ENCODE measurements at places on chromosomes 11 and 22.

GRCh38 chr11:114348200-114349191 is 51.8 kb downstream of the C11orf71 start:
- DNase-seq, result peak; percentile 88

GRCh38 chr11:33585586-33586209 is 114.9 kb downstream of the C11orf91 start:
- DNase-seq, result peak; percentile 23

DNA sequence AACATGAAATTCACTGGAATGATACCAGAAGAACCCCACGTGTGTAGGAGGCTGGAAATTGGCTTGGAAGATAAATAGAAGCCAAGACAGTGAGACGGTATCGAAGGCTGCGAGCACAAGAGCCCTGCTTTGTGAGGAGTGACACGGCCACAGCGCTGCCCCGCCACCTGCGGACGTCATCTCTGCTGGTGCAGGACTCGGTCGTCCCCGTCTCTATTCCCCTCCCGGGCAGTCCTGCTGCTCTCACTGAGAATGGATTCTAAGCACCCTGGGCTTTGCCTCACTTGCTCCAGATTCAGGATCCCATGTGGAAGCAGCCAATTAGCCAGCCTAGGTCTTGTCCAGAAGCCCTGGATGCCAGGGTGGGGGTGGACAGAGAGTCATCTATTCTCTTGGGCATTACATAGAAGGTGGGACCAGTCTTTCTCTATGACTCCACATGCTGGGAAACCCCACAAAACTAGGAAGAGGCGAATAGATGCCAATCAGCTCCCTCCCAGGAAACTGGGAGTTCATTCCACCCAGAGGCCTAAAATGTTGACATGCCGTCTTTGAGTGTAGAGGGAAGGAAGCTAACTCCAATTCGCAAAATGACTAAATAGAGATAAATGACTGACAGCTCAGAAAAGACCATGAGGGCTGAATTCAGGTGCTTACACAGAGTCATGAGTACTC is 25.1 kb downstream of the APOL3 start:
- no peak for DNase-seq

DNA sequence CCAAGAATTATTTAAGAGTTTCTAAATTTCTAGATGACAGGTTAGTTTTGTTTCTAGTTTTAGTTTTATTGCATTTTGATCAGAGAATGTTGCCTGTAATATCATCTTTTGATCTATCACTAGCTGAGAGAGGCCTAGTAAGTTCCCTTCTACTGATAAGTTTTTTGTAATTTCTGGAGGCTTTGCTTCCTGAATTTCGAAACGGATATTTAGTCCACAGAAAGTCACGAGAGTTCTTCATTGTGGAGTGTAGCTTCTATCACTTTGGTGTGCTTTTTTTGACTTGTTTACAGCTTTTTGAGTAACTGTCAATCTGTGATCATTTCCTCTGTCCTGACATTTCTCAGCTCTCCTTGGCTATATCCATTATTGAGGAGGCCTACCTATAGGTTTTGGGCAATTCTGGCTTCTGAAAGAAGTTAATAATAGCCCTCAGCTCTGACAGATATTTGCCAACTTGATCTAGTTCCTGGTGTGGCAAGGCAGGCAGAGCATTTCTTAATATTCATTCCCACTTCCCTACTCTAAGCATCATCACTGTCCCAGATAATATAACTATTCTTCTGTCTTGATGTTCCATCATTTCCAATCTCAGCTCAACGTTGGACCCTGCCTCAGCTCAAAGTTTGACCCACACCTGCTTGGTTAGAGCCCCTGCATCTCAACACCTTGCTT is 171.3 kb downstream of the BLID start:
- DNase-seq, result no peak

- DNase-seq, result peak; percentile 40
Observed at GRCh38 chr11:77776455-77776854, 44.1 kb downstream of the RSF1 start.

DNA sequence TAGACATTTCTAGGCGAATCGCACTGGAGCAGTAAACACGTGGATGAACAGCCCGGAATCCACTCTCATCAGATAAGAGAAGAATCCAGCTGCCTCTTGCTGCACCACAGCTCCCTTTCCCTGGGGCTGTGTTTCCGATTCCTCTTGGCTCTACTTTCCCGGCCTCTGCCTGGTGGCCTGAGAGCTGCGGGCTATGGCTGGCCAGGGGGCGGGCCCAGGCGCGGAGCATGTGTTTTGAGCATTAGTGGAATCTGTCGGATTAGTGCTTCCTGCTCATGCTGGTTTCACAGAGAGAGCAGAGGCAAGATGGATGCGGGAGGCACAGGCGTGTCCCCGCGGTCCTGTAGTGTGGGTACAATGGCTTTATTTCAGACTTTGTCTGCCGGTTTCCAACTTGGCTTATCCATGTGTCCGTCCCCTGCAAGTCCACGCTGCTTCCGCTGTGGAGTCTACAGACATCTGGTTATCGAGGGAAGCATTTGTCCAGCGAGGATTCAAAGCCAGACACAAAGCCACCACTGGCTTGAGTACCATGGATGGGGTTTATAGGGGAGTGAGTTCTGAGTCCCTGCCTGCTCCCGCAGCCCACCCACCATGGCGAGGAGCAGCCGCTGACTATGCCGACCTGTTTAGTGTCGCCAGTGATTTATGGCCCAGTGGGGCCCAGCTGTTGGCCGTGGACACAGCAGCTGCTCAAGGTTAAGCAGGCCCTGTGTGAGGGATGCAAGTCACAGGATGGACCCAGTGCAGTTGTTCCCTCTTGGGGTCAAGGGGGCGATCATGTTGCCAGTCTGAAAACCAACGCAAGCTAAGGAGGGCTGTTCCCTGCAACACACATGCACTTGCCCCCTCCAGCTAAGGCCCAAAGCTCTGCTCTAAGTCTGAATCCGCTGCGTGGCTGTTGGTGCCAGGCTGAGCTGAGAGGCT is 43.3 kb upstream of the EP300 start:
- DNase-seq, result peak; percentile 80

GRCh38 chr22:44698531-44699421 is 3.2 kb upstream of the PRR5 start:
- DNase-seq, result peak; percentile 74

DNA sequence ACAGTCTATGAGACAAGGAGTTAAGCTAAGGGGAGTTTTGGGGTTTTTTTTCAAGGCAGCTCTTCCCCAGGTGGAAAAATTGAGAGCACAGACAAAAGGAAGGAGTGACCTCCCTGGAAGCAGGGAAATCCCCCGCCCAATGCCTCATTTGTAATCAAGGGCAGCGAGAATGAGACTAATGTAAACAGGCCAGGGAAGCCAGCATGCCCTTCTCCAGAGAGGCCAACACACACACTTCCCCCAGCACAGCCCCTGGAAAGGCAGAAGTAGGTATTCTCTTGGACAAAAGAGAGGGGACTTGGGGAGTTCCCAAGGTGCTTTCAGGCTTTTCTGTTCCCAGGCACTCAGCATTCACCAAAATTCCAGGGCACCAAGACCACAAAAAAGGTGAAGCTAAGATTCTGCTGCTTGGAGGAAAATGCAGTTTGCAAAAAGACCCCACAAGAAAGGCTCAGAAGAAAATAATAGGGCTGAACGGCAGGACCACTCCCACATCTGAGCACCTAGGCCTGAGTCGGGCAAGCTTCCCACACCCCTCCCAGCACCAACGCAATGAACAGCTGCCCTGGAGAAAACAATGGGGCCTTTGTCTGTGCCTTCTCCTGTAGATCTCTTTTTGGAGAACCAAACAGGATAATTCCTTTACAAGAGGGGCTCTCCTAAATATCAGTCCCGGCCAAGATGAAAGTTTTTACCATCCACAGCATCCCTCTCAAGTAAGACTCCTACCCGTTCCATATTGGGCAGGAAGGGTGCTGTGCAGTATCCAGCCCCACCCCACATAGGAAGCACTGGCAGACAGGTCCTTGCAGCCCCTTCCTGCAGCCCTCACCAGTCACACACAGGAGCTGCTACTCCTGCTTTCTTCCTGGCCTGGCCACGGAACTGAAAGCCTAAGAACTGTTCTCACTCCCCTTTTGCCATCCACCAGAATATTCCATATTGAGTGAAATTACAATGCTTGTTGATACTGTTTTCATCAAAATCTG is 70.7 kb upstream of the AKIP1 start:
- DNase-seq, result peak; percentile 48

DNA sequence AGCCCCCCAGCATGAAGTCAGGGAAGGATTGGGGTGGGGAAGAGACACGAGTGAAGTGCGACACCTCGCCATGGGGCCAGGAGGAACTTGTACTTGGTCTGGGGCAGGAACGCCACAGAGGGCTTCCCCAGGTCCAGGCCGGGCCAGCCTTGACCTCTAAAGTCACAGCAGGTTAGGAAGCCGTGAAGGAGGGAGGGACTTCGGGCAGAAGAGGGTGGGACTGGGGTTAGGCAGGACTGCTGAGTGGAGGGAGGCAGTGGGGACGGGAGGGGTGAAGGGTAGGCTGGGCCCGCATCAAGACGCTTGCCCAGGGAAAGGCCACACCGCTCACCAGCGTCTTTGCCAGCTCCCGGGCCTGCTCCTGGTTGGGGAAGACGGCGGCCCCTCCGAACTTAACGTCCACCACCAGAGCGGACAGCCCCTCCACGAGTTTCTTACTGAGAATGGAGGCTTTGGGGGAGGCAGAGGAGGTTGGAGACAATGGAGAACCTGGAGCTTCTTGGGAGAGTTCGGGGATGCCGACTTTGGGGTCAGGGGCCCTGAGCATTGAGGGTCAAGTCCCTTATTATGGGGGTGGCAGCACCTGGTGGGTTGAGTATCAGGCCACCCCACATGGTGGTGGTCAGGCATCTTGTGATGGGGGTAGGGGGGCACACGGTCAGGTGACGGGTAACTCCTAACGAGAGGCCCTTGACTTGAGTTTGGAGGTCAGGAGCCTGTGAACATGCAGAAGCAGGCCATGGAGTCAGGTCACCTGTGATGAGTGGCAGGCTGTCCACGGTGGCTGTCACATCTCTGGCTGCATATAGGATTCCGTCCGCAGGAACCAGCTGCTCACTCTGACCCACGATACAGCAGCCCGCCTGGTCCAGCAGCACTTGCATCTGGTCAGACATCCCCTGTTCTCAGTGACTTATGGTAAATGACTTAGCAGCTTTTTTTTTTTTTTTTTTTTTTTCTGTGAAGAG is 1.7 kb upstream of the SCO2 start:
- no peak for DNase-seq

DNA sequence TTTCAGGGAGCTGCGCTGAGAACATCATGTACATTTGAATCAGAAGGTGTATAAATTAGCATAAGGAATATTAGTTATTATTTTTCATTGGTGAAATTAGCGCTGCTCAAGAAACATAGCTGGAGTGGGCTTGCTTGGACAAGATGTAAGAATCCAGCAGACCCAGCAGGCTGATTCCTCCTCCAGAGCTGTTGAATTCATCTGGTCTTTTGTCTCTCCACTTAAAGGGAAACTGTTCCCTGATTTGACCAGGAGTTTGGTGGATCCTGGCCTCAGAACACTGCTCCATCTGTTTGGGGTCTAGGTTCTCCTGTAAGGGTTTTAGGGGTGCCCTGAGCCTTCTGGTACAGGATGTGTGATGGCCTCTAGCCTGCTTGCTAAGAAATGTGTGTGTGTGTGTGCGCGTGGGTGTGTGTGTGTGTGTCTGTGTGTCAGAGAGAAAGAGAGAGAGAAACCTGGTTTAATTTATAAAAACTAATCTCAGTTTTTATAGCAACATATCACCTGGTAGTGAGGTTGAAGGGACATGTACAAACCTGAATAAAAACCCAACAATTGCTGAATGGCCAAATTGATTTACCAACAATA is 8.3 kb upstream of the SORL1 start:
- no peak for DNase-seq

- DNase-seq, result no peak
Observed at GRCh38 chr22:44646141-44646540, 55.9 kb upstream of the PRR5 start.

Data from choroid plexus epithelial cell (primary cell).